ENCODE measurements at places on chromosomes 11 and 22.

GRCh38 chr22:39627865-39628562 is 57.5 kb downstream of the CACNA1I start:
- no peak overlapping the region for H3K4me3 ChIP-seq
- H3K36me3 ChIP-seq = no peaks in the 10 kb centered on the region
- no peak for DNase-seq

- DNase-seq = peak; percentile 57
- H3K4me3 ChIP-seq = peak overlapping the region; percentile 38
- peaks cover 11% of the 10 kb centered on the region for H3K4me1 ChIP-seq
- H3K36me3 ChIP-seq = no peaks in the 10 kb centered on the region
These were observed 53.2 kb downstream of the GRIK4 start for GRCh38 chr11:120564573-120565311.

GRCh38 chr11:96125400-96125799 is 201.5 kb upstream of the MTMR2 start:
- peaks cover 4% of the 10 kb centered on the region for H3K36me3 ChIP-seq
- no peaks in the 10 kb centered on the region for H3K27me3 ChIP-seq
- no peak for DNase-seq

GRCh38 chr22:38240734-38241252 is 32.0 kb downstream of the TMEM184B start:
- peaks cover 22% of the 10 kb centered on the region for H3K36me3 ChIP-seq
- H3K4me3 ChIP-seq = no peak overlapping the region
- no peak for DNase-seq
- no peaks in the 10 kb centered on the region for H3K27me3 ChIP-seq
- no peaks in the 10 kb centered on the region for H3K4me1 ChIP-seq

DNA sequence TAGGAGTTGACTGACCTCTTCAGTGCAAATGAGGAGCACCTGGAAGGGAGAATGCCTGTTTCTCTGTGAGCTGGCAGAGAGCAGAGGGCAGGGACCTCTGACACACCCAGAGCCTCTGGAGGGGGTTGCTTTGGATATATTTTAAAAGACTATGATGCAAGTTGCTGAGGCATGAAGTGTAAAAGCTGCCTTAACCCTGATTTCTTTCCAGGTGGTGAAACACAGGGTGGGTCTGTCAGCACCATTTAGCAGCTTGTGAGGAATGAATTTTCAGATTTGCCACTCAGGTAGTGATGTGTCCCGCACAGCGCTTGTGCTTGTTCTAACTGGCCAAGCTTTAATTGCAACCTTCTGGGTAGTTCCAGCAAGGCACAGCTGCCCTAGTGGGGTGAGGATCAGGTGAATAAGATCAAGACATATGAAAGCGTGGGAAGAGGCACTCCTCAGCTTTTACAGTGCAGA is 90.2 kb downstream of the SWAP70 start:
- peaks cover 60% of the 10 kb centered on the region for H3K4me1 ChIP-seq
- H3K4me3 ChIP-seq = peak overlapping the region; percentile 8
- peak overlapping the region; percentile 92 for H3K27ac ChIP-seq
- H3K36me3 ChIP-seq = peaks cover 38% of the 10 kb centered on the region

DNA sequence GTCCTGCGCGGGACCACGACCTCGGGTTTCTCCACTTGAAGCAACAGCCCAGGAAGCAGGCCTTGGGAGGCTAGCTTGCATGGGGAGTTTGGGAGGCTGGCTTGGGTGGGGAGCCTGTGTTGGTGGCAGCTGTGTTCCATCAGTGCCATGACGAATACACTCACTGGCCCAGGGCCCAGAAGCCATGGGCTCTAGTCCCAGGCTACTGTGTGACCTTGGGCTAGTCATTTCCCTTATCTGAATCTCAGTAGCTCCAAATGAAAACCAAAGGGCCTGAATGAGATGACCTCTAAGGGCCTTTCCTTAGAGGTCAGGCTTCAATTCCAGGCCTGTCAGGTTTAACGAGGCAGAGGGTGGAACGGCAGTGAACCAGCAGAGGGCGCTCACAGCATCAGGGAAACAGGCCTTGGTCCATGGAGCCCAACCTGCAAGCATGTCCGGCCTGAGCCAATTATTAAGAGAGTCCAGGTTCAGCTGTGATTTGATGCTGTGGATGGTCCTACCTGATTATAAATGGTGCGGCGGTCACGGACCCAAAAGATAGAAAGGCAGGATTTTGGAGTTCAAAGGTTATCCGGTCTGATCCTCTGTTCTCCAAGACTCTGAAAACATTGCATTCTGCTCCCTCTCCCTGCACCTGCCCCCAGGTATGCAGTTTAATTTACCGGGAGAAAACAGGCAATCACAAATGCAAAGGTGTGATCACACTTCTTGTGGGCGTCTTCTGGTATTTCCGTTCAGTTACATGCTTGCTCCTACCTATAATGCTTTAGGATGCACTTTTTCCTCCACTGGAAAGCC is 15.9 kb downstream of the PTPN5 start:
- no peak overlapping the region for H3K4me3 ChIP-seq
- no peak for DNase-seq
- H3K27me3 ChIP-seq = peaks cover 15% of the 10 kb centered on the region
- H3K36me3 ChIP-seq = no peaks in the 10 kb centered on the region

DNA sequence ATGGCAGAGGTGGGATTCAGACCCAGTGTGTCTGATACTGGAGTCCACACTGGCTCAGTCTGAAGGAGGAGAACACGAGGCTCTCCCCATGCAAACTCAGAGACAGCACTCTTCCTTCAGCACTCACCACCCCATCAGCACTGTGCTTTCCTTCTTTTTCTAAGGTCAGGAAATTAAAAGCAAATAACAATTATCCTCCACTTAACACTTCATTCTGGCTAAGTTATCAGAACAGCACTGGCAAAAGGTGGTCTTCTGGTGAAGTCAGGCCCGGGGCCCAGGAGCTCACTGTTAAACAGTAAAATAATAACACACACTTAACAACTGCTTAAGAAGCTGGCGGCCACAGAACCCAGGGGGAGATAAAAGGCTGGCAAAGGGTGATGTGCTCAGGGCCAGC is 107.1 kb downstream of the NAT10 start:
- H3K27me3 ChIP-seq = no peaks in the 10 kb centered on the region
- H3K4me3 ChIP-seq = no peak overlapping the region
- H3K27ac ChIP-seq = no peak overlapping the region
- H3K4me1 ChIP-seq = peaks cover 45% of the 10 kb centered on the region
- DNase-seq = no peak

GRCh38 chr11:116874251-116874650 is 36.8 kb upstream of the APOA1 start:
- no peak for DNase-seq
- H3K4me1 ChIP-seq = no peaks in the 10 kb centered on the region
- peaks cover 75% of the 10 kb centered on the region for H3K36me3 ChIP-seq
- no peaks in the 10 kb centered on the region for H3K27me3 ChIP-seq

GRCh38 chr11:88689548-88690240 is 352.2 kb upstream of the CTSC start:
- H3K4me3 ChIP-seq = no peak overlapping the region
- no peaks in the 10 kb centered on the region for H3K4me1 ChIP-seq
- no peaks in the 10 kb centered on the region for H3K27me3 ChIP-seq
- DNase-seq = no peak

- no peaks in the 10 kb centered on the region for H3K4me1 ChIP-seq
- no peaks in the 10 kb centered on the region for H3K27me3 ChIP-seq
- DNase-seq = no peak
These were observed 47.8 kb downstream of the BRSK2 start for GRCh38 chr11:1437500-1437899.

DNA sequence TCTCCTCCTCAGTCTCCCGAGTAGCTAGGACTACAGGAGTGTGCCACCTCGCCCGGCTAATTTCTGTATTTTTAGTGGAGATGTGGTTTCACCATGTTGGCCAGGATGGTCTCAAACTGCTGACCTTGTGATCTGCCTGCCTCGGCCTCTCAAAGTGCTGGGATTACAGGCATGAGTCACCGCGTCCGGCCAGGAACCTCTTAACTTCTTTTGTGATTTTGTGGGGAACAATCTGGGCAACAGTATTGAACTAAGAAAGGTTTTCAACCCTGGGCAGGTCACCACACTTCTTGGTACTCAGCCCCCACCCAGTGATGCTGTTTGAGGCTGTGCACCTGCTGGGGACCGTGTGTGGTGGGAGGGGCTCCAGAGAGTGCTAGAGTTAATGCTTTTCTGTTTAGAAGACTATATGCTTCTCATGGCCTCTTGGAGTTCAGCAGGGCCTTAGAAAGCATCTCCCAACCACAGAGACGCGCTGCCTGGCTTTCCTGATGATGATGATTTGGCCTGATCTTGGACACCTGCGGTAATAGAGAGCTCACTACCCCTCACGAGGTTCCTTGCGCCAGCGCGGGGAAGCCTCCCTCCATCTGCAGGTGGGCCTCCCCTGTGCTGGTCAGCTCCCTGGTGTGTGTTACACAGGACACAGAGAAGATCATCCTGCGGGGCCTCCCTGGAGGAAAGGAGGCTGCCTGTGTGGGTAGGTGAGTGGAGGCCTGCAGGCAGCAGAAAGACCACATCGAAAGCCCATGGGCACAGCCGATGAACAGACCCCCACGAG is 1.2 kb downstream of the DENND6B start:
- no peak for DNase-seq
- H3K36me3 ChIP-seq = no peaks in the 10 kb centered on the region
- no peak overlapping the region for H3K27ac ChIP-seq
- H3K4me1 ChIP-seq = peaks cover 16% of the 10 kb centered on the region

DNA sequence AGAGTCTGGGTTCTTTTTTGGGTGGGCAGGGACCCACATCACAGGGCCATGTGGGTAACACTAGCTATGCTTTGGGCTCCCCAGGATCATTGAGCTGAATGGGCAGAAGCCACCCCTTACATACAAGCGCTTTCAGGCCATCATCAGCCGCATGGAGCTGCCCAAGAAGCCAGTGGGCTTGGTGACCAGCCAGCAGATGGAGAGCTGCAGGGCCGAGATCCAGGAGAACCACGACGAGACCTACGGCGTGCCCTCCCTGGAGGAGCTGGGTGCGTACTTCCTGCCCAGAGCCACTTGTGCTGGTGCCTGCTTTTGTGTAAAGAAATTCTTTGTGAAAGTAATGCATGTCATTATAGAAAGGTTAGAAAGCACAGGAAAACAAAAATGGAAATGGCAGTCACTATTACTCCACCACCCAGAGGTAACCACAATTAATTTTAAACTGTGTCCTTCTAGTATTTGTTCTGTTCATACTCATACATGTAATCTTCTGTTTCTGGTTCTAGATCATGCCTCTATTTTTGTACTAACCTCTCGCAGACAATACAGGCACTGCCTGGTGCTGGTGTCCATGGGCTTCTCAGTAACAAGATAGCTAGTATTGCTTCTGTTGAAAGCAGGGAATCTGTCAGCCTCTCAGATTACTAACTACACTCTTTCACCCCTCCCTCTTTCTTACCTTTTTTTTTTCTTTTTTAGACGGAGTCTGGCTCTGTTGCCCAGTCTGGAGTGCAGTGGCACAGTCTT is 13.7 kb downstream of the CRY2 start:
- no peak for DNase-seq
- no peak overlapping the region for H3K4me3 ChIP-seq
- no peaks in the 10 kb centered on the region for H3K27me3 ChIP-seq
- H3K36me3 ChIP-seq = peaks cover 88% of the 10 kb centered on the region

DNA sequence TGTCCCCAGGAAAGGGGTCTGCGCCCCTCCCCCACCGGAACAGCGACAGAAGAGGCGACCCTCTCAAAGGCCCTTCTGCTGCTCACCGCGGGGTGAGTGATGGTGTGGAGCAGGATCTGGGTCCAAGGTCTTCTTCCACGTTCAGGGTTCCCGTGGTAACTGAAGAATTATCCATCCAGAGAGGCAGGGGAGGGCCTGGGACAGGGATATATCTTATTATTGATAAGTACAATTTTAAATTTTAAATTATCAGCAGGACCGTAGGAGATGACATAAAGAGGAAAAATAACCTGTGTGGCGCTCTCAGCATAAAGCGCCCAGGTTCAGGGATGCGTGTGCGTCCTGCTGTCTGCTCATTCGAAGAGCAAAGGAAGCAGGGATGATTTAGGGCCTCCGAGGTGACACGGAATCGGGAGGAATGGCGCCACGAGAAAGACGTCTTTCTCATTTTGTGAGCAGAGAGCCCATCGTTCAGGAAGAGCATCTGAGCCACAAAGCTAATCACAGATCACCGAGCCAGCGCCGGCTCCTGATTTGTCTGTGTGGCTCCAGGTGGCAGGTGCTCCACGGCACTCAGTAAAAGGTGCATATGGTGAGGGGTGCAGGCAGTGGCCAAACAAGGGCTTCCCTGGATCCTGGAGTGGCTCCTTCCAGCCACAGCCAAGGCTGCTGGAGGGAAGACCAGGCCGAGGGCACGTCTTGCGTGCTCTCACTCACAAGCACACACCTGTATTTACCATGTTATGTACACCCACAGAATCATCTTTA is 19.3 kb downstream of the KRTAP5-5 start:
- H3K4me3 ChIP-seq = no peak overlapping the region
- H3K36me3 ChIP-seq = no peaks in the 10 kb centered on the region
- no peaks in the 10 kb centered on the region for H3K4me1 ChIP-seq
- peaks cover 13% of the 10 kb centered on the region for H3K27me3 ChIP-seq
- H3K27ac ChIP-seq = no peak overlapping the region

GRCh38 chr11:75509020-75509720 is 16.6 kb downstream of the GDPD5 start:
- peak overlapping the region; percentile 91 for H3K27ac ChIP-seq
- H3K4me1 ChIP-seq = peaks cover 52% of the 10 kb centered on the region
- DNase-seq = no peak
- no peak overlapping the region for H3K4me3 ChIP-seq

- no peak for DNase-seq
- peaks cover 19% of the 10 kb centered on the region for H3K36me3 ChIP-seq
- peaks cover 31% of the 10 kb centered on the region for H3K27me3 ChIP-seq
- peak overlapping the region; percentile 50 for H3K27ac ChIP-seq
- peak overlapping the region; percentile 86 for H3K4me3 ChIP-seq
- H3K4me1 ChIP-seq = peaks cover 72% of the 10 kb centered on the region
These were observed 3.7 kb downstream of the LRRC32 start for GRCh38 chr11:76666830-76667229.

- H3K4me1 ChIP-seq = peaks cover 27% of the 10 kb centered on the region
- no peaks in the 10 kb centered on the region for H3K27me3 ChIP-seq
- no peak overlapping the region for H3K27ac ChIP-seq
- no peak overlapping the region for H3K4me3 ChIP-seq
- peaks cover 82% of the 10 kb centered on the region for H3K36me3 ChIP-seq
These were observed 20.5 kb upstream of the APOA1 start for GRCh38 chr11:116857936-116858335.

GRCh38 chr11:94675239-94675638 is 92.9 kb upstream of the AMOTL1 start:
- no peaks in the 10 kb centered on the region for H3K4me1 ChIP-seq
- no peaks in the 10 kb centered on the region for H3K36me3 ChIP-seq
- H3K27ac ChIP-seq = no peak overlapping the region

GRCh38 chr11:104999721-105000120 is 23.2 kb downstream of the CASP5 start:
- H3K36me3 ChIP-seq = no peaks in the 10 kb centered on the region
- DNase-seq = no peak
- peaks cover 5% of the 10 kb centered on the region for H3K4me1 ChIP-seq
- H3K27me3 ChIP-seq = no peaks in the 10 kb centered on the region
- no peak overlapping the region for H3K4me3 ChIP-seq
